NCI-H2081 treated with DMSO at 0.1 percent for 48 hours (cell line): ENCODE measurements at places on chromosomes 7 and 10.

- DNase-seq, result no peak
Observed at GRCh38 chr7:21099432-21099831, 312.7 kb upstream of the SP8 start.

DNA sequence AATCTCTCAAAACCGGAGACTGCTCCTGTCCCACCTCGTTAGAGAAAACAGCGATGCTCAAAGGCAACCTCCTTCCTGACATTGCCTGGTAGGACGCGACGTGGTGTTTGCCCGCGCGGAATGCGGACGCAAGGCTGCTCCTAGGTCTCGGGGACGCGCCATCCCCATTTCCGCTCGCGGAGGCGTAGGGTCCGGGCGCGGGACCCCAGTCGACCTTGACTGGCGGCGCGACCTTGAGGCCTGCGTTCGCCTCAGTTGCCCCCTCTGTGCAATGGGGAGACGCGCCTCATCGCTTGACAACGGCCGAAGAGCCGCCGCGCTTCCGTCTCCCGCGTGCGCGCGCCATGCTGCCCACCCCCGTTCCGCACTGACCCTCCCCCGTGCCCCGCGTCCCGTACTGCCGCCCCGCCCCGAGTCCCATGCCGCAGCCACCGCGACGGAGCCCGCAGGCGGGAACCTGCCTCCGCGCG is 412 bp upstream of the PPIA start:
- peak; percentile 41 for DNase-seq

- DNase-seq, result no peak
Observed at GRCh38 chr7:20407585-20408466, 77.1 kb downstream of the ITGB8 start.

GRCh38 chr10:100163704-100164621 is 21.9 kb downstream of the ERLIN1 start:
- no peak for DNase-seq

DNA sequence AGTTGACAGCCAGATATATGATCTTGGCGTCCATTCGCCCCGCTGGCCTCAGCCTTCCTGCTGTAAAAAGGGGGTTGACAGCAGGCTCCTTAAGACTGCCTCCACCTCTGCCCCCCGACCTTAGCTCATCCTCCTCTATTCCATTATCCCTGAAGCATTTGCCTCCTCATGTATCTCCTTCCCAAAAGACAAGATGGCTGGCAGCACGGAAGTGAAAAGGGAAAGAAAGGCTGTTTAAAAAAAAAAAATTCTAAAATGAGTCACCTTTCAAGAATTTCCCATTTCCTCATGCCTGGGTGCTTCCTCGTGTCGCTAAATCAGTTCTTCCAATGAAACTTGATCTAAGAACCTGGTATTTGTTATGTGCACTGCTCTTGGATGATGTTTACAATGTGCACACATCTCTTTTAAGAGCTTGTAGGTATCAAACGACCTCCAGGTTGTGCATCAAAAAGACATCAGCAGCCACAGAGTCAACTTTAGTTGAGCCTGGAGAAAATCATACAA is 1.7 kb downstream of the SCRN1 start:
- DNase-seq, result no peak

DNA sequence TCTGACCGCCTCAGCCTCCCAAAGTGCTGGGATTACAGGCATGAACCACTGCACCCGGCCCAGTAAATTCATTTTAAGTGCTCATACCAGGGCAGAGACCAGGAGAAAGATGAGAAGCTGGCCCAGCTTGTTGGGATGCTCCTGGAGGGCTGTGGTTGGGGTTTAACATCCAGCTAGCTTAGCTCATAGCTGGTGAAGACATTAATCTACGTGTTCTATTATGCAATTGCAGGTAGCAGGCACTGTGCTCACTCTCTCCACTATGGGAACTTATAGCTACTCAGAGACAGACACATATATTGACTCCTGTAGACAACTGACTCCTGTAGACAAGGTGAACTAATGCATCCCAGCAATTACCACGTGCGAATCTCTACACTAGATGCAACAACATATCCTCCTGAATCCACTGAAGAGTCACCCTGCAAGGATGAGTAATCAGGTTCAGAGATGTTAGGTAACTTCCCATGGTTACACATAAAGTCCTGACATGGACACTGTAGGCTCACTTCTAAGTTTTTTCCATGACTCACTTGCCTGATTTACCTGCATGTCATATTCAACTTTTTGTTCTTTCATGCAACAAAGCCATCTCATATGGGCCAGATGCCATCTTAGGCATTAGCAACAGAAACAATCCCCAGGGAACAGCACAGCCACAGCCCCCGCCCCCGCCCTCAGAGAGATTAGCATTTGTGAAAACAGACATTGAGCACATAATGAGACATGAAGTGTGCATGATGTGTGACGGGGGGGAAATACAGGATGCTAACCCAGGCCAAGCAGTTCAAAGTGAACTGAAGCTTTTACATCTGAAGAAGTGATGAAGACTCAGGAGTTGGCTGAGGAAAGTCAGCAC is 37.2 kb downstream of the ERLIN1 start:
- DNase-seq, result no peak

GRCh38 chr7:4102231-4102841 is 579.8 kb upstream of the FOXK1 start:
- no peak for DNase-seq
